ENCODE measurements at places on chromosomes 1 and 21. TPM values are rescaled to one million over a fixed set of nuclear protein-coding genes. Genes with fewer than 3 reads are reported as not detected.

GRCh38 chr1:98322086-98322485 is 339.4 kb upstream of the SNX7 start:
- H3K4me3 ChIP-seq: no peak overlapping the region
- no peaks in the 10 kb centered on the region for H3K36me3 ChIP-seq
- no peak overlapping the region for H3K27ac ChIP-seq
- peaks cover 45% of the 10 kb centered on the region for H3K4me1 ChIP-seq
- H3K27me3 ChIP-seq: no peaks in the 10 kb centered on the region
- DNase-seq: no peak

GRCh38 chr1:176601348-176601747 is 138.4 kb downstream of the PAPPA2 start:
- no peaks in the 10 kb centered on the region for H3K36me3 ChIP-seq
- H3K4me1 ChIP-seq: no peaks in the 10 kb centered on the region
- no peak overlapping the region for H3K27ac ChIP-seq
- no peaks in the 10 kb centered on the region for H3K27me3 ChIP-seq

DNA sequence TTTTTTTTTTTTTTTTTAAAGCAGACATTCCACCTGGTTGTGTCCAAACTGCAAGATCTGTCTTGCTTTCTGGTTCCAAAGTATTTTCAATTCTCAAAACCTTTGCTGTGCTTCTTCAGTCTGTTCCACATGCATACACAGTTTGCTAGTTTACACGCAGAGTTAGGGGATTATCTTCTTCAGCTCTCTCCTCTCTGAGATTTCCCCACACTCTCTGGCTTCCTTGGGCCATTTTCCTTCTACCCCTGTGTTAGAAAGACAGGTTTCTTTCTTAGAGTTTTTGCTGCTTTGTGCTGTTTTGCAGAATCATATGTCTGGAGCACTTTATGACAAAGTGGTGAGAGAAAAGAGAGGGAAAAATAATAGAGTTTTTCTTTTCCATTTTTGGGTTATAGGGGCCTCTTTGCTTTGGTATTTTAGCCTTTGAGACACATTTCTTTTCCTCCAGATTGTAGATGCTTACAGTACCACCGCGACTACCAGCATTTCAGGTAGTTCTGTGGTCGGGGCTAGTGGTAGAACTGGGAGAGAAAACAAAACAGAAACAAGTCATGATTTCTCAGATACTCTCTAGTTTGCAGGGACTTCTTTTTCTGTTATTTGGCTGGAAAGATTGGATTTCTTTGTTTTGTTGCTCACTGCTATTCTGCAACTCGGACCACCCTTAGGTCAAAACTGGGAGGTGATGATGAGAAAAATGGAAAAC is 66.3 kb downstream of the RABGAP1L start:
- H3K27ac ChIP-seq: no peak overlapping the region
- no peak overlapping the region for H3K4me3 ChIP-seq
- H3K4me1 ChIP-seq: no peaks in the 10 kb centered on the region

DNA sequence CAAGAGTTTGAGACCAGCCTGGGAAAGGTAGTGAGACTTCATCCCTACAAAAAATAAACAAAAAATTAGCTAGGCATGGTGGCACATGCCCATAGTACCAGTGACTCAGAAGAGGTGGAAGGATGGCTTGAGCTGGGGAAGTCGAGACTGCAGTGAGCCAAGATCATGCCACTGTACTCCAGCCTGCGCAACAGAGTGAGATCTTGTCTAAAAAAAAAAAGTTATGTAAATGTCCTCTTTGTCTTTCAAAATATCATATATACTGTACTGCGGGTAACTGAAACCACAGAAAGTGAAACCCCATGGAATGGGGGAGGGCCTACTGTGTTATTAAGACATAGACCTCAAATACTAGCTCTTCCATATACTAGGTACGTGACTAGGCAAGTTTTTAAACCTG is 20.8 kb downstream of the ACADM start:
- H3K27me3 ChIP-seq: no peaks in the 10 kb centered on the region
- no peak overlapping the region for H3K4me3 ChIP-seq
- H3K27ac ChIP-seq: no peak overlapping the region
- no peak for DNase-seq
- no peaks in the 10 kb centered on the region for H3K4me1 ChIP-seq

GRCh38 chr1:21638531-21639341 is 30.4 kb downstream of the RAP1GAP start:
- no peak for DNase-seq
- no peaks in the 10 kb centered on the region for H3K27me3 ChIP-seq
- no peak overlapping the region for H3K4me3 ChIP-seq
- H3K36me3 ChIP-seq: no peaks in the 10 kb centered on the region
- H3K27ac ChIP-seq: peak overlapping the region; percentile 50

- no peak overlapping the region for H3K4me3 ChIP-seq
- peak overlapping the region; percentile 23 for H3K27ac ChIP-seq
- H3K27me3 ChIP-seq: no peaks in the 10 kb centered on the region
- H3K4me1 ChIP-seq: no peaks in the 10 kb centered on the region
Observed at GRCh38 chr1:94286864-94287437, 49.6 kb upstream of the ARHGAP29 start.

DNA sequence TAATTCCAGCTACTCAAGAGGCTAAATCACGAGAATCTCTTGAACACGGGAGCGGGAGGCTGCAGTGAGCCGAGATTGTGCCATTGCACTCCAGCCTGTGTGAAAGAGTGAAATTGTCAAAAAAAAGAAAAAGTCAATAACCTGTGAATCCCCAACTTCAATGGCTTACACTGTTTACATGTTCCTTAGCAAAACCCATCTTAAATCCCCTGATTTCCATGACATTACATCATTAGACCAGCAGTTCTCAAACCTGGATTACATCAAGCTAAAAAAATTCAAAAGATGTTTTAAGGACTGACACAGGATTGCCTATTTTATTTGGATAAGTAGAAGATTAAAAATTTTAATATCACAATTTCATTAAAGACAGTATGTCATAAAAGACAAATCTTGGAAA is 12.4 kb downstream of the GPBP1L1 start:
- H3K27ac ChIP-seq: peak overlapping the region; percentile 56
- no peaks in the 10 kb centered on the region for H3K36me3 ChIP-seq
- no peaks in the 10 kb centered on the region for H3K27me3 ChIP-seq
- DNase-seq: no peak
- H3K4me3 ChIP-seq: no peak overlapping the region

- H3K4me3 ChIP-seq: no peak overlapping the region
- H3K4me1 ChIP-seq: peaks cover 26% of the 10 kb centered on the region
- DNase-seq: no peak
- no peaks in the 10 kb centered on the region for H3K36me3 ChIP-seq
- no peak overlapping the region for H3K27ac ChIP-seq
Observed at GRCh38 chr1:8002329-8002910, 23.7 kb downstream of the ERRFI1 start.

DNA sequence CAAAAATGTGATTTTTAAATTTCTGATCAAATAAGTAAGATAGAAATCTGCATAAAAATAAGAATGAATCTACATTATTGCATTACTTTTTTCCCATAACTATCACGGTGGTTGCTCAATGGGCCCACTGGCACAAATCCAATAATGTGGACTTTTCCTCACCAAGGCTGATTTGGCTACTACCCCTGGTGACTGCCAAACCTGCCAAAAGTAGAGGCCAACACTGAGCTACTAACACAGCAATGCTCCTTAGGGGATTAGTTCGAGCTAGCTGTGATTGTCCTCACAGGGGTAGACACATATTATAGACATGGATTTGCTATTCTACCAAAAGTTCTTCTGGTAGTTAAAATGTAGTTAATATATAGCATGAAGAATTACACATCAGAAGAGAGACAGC is 107.7 kb upstream of the ZNHIT6 start:
- no peaks in the 10 kb centered on the region for H3K27me3 ChIP-seq
- no peaks in the 10 kb centered on the region for H3K4me1 ChIP-seq
- no peak overlapping the region for H3K27ac ChIP-seq
- H3K4me3 ChIP-seq: no peak overlapping the region

- H3K4me1 ChIP-seq: peaks cover 52% of the 10 kb centered on the region
- peak; percentile 39 for DNase-seq
- H3K27ac ChIP-seq: peak overlapping the region; percentile 90
- H3K27me3 ChIP-seq: no peaks in the 10 kb centered on the region
- no peaks in the 10 kb centered on the region for H3K36me3 ChIP-seq
Observed at GRCh38 chr1:39102537-39103327, 76.6 kb downstream of the NDUFS5 start.

DNA sequence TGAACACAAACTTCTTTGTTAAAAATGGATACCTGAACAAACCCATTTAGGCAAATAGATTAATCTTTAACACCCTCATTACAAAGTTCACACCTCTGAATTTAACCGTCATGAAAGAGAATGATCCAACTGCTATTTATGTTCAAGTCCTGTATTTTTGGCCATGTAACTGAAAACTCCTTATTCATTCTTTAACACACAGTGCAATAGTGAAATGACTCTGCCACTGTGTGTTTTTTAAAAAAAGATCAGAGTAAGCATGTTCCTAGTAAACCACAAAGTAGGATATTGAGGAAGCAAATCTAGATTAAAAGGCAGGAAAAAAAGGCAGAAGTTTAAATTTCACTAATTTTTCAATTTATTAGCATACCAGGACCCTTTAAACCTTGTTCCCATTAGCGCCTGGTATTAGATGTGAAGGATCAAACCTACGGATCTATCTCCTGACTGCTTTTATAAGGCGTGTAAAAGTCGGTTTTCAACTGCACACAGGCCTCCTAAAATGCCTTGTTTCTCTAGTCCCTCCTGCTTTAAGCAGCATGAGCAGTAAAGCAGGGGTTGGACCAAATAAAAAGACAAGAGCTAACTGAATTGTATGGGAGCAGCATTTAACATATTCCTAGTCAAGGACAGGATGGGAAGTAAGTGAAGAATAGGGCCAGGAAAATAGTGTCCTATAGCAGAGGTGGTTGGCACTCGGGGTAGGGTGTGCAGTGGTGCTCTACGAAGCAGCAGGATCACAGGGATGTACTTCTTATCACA is 33.4 kb downstream of the NUCKS1 start:
- H3K27me3 ChIP-seq: no peaks in the 10 kb centered on the region
- no peak overlapping the region for H3K27ac ChIP-seq
- H3K36me3 ChIP-seq: peaks cover 71% of the 10 kb centered on the region
- no peak for DNase-seq
- H3K4me1 ChIP-seq: no peaks in the 10 kb centered on the region
- no peak overlapping the region for H3K4me3 ChIP-seq

DNA sequence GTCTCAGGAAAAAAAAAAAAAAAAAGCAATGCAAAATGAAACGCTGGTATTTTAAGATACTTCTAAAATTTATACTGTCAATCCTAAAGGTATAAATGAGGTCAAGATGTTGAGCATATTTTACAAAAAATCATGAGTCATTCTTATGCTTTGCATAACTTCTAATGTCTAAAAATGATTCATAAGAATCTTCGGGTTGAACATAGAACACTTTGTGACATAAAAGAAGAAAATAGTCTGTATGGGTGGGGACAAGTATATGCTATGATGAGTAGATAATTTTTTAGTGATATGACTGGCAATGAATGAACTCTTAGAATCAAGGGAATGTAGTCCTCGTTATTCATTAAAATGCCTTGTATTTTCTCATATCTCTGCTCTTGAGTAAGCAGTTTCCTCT is 416.9 kb upstream of the USP24 start:
- no peaks in the 10 kb centered on the region for H3K36me3 ChIP-seq
- no peaks in the 10 kb centered on the region for H3K27me3 ChIP-seq
- H3K4me1 ChIP-seq: peaks cover 5% of the 10 kb centered on the region
- H3K27ac ChIP-seq: no peak overlapping the region

GRCh38 chr1:22932803-22933470 is 39.7 kb downstream of the LACTBL1 start:
- DNase-seq: no peak
- H3K27me3 ChIP-seq: no peaks in the 10 kb centered on the region
- H3K4me3 ChIP-seq: no peak overlapping the region
- no peak overlapping the region for H3K27ac ChIP-seq
- H3K36me3 ChIP-seq: no peaks in the 10 kb centered on the region

- no peak overlapping the region for H3K27ac ChIP-seq
- no peak for DNase-seq
- no peaks in the 10 kb centered on the region for H3K27me3 ChIP-seq
- H3K36me3 ChIP-seq: no peaks in the 10 kb centered on the region
- no peak overlapping the region for H3K4me3 ChIP-seq
Observed at GRCh38 chr1:172623748-172624147, 35.2 kb upstream of the FASLG start.

The ALX3 gene
- not detected for polyA plus RNA-seq

The NID1 gene
- 89.6 TPM for polyA plus RNA-seq

The DSCAM gene
- 0.03 TPM for polyA plus RNA-seq

The RXFP4 gene
- polyA plus RNA-seq: not detected

The KRTAP8-1 gene
- not detected for polyA plus RNA-seq

The TMEM79 gene
- polyA plus RNA-seq: 1.2 TPM
